NCI-H2081 (cell line): ENCODE measurements at places on chromosomes 11 and 22.

GRCh38 chr11:102528618-102529017 lies 1.9 kb downstream of the MMP7 start:
- no peak for DNase-seq

- no peak for DNase-seq
These were observed 52.3 kb upstream of the BMAL1 start for GRCh38 chr11:13225038-13226001.

DNA sequence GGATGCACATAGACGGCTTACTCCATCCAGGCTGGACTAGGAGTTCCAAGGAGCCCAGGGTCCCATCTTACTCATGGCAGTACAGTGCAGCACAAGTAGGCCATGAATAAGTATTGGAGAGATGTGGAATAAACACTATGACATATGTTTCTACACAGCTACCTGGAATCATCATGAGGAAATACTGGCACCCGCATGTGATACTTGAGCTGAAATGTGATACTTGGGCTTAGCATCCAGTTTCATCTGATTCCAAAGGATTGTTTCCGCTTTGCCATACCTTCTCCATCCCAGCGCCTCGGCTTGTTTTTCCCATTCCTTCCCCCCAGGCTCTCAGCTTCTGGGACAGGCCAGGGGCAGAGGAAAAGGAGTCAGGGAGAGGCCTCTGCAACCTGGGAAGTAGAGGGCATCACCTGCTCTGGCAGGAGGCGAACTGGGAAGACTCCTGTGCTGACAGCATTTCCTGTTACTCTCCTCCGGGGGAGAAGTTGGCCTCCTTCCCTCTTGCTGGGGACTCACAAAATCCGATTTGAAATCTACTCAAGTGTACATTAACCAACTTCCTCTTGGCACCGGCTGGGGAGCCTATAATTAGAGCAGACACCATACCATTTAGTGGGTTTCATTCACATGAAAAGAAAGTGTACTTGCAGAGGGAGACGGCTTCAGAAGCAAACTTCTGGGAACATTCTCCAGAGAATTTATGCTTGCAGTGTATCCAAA lies 187.8 kb downstream of the MIAT start:
- DNase-seq: peak; percentile 13

- DNase-seq: no peak
These were observed 53.9 kb downstream of the CTNND1 start for GRCh38 chr11:57815476-57815875.

DNA sequence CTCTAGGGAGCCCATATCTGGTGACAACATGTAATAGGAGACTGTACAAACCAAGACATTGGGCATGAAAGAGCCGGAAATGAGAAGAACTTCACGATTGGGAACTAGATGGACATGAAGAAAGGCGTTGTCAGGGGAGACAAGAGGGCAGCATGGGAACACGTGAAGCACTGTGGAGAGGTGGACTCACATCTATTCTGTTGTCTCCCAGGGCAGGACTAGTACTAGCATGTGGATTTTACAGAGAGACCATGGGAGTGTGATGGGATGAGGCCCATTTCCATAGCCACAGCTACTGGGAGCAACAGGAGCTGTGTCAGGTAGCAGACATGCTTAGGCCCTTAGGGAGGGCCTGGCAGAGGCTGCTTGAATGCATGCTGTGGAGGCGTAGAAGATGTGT lies 333.9 kb downstream of the OPCML start:
- no peak for DNase-seq

- no peak for DNase-seq
These were observed 128.7 kb downstream of the MN1 start for GRCh38 chr22:27672721-27673418.

DNA sequence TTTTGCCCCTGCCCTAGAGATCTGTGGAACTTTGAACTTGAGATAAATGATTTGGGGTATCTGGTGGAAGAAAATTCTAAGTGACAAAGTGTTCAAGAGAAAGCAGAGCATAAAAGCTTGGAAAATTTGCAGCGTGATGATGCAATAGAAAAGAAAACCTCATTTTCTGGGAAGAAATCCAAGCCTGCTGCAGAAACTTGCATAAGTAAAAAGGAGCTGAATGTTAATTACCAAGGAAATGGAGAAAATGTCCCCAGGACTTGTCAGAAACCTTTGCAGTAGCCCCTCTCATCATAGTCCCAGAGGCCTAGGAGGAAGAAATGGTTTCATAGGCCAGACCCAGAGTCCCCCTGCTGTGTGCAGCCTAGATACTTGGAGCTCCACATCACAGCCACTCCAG lies 686.9 kb downstream of the FAM181B start:
- DNase-seq: no peak

DNA sequence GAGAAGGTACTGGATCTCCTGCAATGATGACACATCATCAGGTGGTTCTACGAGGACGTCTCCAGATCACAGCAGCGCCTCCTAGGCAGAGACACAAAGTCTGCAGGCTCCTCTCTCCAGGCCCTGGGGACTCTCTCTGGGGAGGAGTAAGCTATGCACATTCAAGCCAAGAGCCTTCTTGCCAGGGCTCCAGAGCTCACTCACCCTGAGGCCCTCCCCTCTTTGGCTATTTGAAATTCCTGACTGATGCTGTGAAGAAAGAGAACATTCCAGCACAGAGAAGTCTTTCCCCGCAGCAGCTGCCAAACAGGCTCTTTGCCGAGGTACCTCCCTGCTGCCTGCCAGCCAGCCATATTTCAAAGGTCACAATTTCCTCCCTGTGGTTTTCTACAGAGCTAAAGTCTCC lies 204.9 kb downstream of the CSNK2A3 start:
- DNase-seq: no peak

GRCh38 chr11:6351782-6352382 lies 31.6 kb upstream of the CAVIN3 start:
- DNase-seq: no peak

DNA sequence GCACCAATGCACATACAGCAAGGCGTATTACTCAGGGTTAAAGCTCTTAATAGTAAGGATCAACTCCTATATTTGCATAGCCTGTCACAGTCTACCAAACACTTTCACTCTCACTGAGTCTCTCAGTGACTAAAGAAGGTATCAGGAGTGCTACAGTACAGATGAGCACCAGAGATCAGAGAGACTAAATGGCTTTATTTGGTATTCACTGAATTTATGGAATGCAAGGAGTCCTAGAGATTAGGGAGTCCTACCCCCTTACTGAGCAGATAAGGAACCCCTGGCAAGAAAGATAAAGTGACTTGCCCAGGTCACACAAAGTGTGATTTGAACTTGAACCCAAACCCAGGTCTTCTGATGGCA lies 396.4 kb upstream of the CCDC90B start:
- DNase-seq: no peak

- no peak for DNase-seq
These were observed 6.0 kb downstream of the PAX6 start for GRCh38 chr11:31805037-31805628.

DNA sequence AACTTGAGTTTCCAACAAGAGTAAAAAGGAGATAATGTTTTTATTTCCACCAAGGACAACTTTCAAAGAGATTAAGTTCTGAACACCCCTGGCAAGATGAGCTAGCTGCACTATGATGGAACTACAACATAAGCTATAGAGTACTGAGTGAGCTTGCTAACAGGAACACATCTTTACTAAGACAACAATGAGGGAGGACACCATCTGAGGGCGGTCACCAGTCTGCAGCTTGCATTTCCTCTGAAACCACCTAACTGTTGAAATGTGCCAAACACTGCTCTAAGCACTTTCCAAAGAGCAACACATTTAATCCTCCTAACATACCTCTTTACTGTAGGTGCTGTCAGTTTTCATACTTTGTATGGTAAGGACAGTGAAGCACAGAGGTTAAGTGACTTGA lies 68.4 kb downstream of the TCF20 start:
- DNase-seq: no peak

DNA sequence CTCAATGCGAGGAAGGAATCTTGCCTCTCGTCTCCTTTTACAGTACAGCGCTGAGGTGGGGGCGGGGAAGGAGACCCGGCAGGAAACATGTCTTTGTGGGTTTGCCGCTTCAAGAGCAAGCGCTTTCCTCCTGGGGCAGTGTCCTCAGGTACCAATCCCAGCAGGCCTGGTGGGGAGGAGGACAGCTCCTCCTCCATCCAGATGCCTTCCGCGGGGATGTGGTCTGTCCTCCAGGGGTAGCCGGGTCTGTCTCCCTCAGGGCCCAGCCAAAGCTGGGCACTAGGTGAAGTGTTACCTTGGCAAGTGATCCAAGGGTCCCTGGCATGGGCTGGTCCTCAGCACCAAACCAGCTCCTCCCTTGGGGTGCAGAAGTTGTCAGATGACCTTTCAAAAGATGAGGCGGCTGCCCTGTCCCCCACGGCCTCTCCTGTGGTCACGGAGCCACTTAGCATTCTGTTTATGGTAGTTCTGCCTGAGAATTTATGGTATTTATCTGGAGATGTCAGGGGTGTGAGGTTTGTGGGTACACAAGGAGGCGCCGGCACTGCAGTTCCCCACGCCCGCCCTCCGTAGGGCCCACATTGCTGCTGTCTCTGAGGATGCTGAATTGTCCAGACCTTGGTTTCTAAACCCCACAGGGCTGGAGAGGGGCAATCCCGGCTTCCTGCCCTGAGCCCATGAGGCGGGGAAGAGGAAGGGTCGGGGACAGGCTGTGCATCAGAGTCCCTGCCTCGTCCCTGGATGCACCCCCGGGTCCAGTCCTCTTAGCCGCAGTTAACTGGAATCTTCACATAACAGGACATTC lies 93.5 kb upstream of the ANO1 start:
- DNase-seq: no peak

DNA sequence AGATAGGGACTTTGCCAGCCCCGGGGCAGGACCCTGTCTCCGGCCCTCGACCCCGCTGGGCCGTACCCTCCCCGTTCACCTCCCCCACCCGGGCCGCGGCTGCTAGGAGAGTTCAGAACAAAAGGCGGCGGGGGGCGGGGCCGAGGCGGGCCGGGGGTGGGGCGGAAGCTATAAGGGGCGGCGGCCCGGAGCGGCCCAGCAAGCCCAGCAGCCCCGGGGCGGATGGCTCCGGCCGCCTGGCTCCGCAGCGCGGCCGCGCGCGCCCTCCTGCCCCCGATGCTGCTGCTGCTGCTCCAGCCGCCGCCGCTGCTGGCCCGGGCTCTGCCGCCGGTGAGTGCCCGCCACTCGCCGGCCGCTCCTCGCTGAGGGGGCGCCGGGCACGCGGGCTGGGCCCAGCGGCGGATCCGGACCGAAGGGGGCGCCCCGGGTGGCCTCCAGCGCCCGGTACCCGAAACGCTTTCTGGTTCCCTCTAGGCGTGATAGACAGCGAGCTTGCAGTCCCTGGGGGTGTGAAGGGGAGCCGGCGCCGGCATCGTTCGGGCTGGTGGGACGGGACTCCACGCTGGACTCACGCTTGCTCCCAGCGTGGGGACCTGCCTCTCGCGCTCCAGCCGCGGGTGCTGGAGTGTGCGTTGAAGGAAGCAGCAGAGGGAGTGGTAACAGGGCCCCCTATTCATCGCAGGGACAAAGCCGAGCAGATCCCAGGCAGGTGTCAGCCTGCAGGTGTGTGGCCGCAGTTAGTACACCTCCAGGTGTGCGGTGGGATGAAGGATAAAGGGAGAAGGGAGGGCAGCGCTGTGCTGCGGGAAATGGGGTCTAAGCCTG lies at the start of gene MMP11:
TSS of gene MMP11 (plus strand) at position 201 of the 825 bp plus-strand sequence. CDS start at position 223, 22 bp downstream.
- DNase-seq: peak; percentile 29

GRCh38 chr22:42904050-42904449 lies 47.0 kb upstream of the ARFGAP3 start:
- no peak for DNase-seq

- peak; percentile 42 for DNase-seq
These were observed 81.1 kb upstream of the WNT7B start for GRCh38 chr22:46058091-46058420.

- no peak for DNase-seq
These were observed 114.8 kb downstream of the FAM76B start for GRCh38 chr11:95674657-95675358.

DNA sequence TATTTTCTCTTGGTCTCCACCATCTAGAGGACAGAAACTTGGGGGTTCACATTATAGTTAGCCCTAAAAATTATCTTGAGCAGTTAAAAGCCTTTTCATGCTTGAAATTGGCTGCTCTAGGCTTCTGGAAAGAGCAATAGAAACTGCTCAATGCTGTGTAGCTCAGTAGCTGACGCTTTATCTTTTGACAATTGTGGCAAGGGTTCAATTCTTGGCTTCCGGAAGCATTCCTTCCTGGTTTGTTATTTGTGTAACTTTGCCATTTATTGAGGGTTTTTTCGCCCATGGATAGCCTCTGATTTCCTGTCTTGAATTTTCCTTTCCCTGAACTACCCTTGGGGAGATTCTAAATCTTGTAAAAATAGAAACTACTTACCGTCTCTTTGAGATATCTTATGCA lies 10.3 kb upstream of the OR56A1 start:
- DNase-seq: no peak

DNA sequence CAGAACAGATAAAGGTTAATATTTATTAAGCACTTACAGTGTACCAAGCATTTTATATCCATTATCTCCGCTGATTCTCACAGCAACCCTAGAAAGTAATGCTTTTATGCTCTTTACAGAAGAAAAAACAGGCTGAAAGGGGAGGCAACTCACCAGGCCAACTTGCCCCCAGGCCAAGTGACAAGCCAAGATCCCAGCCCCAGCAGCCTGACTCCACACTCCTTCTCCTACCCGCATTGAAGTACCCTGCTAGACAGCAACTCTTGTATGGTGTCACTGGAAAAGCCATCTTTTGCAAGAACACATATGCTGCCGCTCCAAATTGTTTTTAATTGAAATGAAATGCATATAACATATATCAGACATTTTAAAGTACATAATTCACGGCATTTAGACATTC lies 25.6 kb downstream of the SMCO4 start:
- DNase-seq: no peak

- no peak for DNase-seq
These were observed 2.5 kb upstream of the SUSD2 start for GRCh38 chr22:24178502-24179440.

- DNase-seq: no peak
These were observed 26.7 kb downstream of the ANKRD42 start for GRCh38 chr11:83220260-83220659.

GRCh38 chr11:73334384-73335203 lies 26.5 kb downstream of the ARHGEF17 start:
- no peak for DNase-seq

DNA sequence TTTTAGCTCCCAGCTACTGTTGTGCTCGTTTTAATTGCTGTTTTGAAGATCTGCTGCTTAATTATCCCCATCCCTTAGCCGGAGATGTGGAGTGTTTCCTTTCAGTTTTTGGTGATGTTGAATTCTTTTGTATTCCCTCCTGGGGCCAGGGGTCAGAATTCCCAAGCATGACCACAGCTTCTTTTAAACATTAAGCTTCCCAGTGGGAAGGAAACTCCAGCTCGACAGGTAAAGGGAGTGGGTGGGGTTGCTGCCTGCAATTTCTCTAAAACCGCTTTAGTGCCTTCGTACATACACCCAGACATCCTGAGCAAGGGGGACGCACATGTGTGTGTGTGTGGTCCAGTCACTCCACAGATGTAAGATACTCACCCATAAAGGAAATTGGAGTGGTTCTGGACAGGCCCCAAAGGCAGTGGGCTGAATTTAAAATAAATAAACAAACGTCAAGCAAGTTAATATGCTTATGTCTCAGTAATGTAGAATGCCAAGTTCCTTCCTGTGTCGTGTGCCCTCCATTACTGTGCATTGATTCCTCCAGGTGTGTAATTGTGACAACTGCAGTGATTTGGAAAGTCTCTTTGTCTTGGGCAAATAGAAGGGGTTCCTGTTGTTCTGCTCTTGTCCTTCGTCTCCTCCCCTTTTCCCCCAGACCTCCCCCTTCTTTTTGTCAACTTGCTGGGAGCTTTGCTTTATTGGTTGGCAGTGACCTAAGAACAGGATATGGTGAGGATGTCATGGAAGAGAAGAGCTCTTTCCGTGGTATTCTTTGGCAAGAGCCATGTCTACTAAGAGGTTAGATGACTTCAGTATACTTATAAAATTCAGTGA lies 19.2 kb upstream of the ADSL start:
- peak; percentile 53 for DNase-seq

GRCh38 chr11:131710511-131710910 lies 340.1 kb downstream of the NTM start:
- DNase-seq: no peak
